WTC11 (cell line): ENCODE measurements at places on chromosomes 4 and X. TPM values are rescaled to one million over a fixed set of nuclear protein-coding genes. Genes with fewer than 3 reads are reported as not detected.
A peak's percentile ranks its signal among the peaks of the same experiment; 100 is the strongest.

- H3K4me1 ChIP-seq = no peaks in the 10 kb centered on the region
- no peak overlapping the region for H3K27ac ChIP-seq
- no peak for DNase-seq
- H3K27me3 ChIP-seq = no peaks in the 10 kb centered on the region
These were observed 13.7 kb upstream of the UBA1 start for GRCh38 chrX:47179928-47180255.

NKX1-1 gene
- not detected in 3 replicates for total RNA-seq

- H3K36me3 ChIP-seq = no peaks in the 10 kb centered on the region
- peaks cover 8% of the 10 kb centered on the region for H3K4me1 ChIP-seq
- no peaks in the 10 kb centered on the region for H3K27me3 ChIP-seq
- no peak overlapping the region for H3K4me3 ChIP-seq
- H3K27ac ChIP-seq = no peak overlapping the region
These were observed 299.9 kb downstream of the UNC5C start for GRCh38 chr4:95248720-95249425.

DNA sequence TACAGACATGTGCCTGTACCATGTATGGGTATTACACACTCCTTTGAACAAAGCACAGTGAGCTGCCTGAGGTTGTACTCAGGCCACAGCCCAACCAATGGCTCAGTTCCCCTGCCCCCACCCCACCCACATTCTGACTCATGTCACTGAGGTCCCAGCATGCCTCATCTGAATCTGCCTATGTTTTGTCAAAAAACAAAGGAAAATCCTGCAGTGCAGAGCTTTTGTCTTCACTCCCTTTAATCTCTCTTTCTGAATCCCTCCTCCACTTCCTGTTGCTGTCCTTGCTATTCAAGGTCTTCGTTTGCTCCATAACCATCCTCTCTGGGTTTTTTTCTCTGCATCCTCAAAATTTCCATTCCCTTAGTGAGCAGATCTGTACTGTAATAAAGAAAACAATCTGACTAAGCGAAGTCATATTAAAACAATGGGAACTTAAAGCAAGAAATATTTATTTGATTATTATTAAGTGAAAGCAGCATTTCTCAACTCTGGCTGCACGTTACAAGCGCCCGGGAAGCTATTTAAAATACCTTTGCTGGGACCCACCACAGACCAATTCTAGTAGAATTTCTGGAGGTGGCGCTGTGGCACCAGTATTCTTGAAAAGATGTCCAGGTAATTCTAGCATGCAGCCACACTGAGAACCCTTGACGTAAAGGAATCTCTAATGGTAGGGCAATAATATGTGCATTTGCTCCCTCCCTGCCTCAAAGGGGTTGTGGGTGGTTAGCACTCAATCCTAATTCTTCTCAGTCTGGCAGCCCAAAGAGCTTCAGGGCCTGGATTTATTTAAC, 8.7 kb downstream of the GUCY2F start:
- peak; percentile 50 for DNase-seq
- H3K27ac ChIP-seq = peak overlapping the region; percentile 97
- H3K4me1 ChIP-seq = peaks cover 19% of the 10 kb centered on the region
- no peaks in the 10 kb centered on the region for H3K27me3 ChIP-seq

CXorf51A gene
- not detected in 3 replicates for total RNA-seq

BMP3 gene
- 0.53 to 0.55 TPM (median 0.55 TPM) in 3 replicates for total RNA-seq

DNA sequence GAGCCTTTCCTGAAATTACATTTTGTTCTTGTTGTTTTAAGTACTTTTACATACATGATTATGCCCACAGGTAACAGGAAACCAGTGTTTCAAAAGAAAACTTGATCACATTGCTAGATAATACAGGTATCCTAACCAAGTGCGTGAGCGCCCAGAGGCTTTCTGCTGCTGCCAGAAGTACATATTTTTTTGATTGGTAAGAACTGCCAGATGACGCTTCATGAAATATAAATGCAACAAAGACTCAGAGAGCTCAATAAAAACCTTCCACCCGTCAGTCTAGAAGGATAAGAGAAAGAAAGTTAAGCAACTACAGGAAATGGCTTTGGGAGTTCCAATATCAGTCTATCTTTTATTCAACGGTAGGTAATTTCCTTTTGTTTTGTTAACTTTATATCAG, at the start of gene EPGN:
EPGN (plus strand) TSS at position 256 of the 400 bp plus-strand sequence; CDS start at position 320, 64 bp downstream.
- H3K27me3 ChIP-seq = no peaks in the 10 kb centered on the region
- no peaks in the 10 kb centered on the region for H3K36me3 ChIP-seq
- H3K27ac ChIP-seq = no peak within 1 kb of the TSS
- no peaks in the 10 kb centered on the region for H3K4me1 ChIP-seq
- no peak within 1 kb of the TSS for H3K4me3 ChIP-seq
- no peak for DNase-seq
